ENCODE measurements at places on chromosomes 13 and 19.
A peak's percentile ranks its signal among the peaks of the same experiment; 100 is the strongest.

- DNase-seq: peak; percentile 3
Observed at GRCh38 chr13:77239312-77239711, 87.6 kb downstream of the MYCBP2 start.

DNA sequence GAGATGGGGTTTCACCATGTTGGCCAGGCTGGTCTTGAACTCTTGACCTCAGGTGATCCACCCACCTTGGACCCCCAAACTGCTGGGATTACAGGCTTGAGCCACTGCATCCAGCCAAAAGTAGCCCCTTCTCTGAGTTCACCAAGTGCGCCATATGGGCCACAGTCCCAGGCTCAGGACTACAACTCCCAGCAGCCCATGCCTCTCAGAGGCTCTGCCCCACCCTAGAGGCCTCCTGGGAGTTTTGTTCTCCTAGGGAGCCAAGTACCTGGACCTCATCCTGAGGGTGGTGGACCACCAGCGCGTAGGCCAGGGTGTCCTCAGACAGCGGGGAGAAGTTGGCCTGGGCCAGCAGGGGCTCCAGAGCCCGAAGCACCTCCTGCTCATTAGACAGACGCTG is 18.8 kb downstream of the TMEM143 start:
- DNase-seq: no peak

- DNase-seq: no peak
Observed at GRCh38 chr19:48987323-48987722, 5.8 kb downstream of the GYS1 start.

GRCh38 chr19:13870873-13871272 is 6.1 kb upstream of the NANOS3 start:
- no peak for DNase-seq

- no peak for DNase-seq
Observed at GRCh38 chr13:97440598-97441170, 6.7 kb downstream of the RAP2A start.

DNA sequence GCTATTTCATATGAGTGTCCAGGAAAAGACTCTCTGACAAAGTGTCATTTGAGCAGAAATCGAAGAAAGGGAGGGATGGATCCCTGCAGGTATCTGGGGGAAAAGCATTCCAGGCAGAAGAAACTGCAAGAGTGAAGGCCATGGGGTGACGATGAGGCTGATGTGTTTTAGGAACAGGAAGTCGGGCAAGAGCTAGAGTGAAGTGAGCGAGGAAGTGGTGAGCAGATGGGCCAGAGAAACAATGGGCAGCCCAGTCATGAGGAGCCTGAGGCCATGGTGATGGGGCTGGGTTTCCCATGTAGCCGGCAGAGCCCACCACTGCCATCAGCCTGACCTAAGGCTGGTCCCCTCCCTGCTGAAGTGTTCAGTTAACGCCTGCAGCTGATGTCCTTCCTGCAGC is 150.2 kb downstream of the TNFSF13B start:
- DNase-seq: no peak

GRCh38 chr19:47608074-47608918 is 638 bp upstream of the BICRA start:
- DNase-seq: peak; percentile 95
